ENCODE measurements at places on chromosomes 6 and 20.

GRCh38 chr20:58374906-58375758, 13.9 kb upstream of the VAPB start:
- DNase-seq, result no peak

GRCh38 chr6:44119704-44120262, 7.5 kb downstream of the MRPL14 start:
- no peak for DNase-seq

- no peak for DNase-seq
Observed at GRCh38 chr6:119480961-119481497, 131.5 kb upstream of the MAN1A1 start.

GRCh38 chr6:118774581-118774980, 119.4 kb upstream of the ASF1A start:
- no peak for DNase-seq

DNA sequence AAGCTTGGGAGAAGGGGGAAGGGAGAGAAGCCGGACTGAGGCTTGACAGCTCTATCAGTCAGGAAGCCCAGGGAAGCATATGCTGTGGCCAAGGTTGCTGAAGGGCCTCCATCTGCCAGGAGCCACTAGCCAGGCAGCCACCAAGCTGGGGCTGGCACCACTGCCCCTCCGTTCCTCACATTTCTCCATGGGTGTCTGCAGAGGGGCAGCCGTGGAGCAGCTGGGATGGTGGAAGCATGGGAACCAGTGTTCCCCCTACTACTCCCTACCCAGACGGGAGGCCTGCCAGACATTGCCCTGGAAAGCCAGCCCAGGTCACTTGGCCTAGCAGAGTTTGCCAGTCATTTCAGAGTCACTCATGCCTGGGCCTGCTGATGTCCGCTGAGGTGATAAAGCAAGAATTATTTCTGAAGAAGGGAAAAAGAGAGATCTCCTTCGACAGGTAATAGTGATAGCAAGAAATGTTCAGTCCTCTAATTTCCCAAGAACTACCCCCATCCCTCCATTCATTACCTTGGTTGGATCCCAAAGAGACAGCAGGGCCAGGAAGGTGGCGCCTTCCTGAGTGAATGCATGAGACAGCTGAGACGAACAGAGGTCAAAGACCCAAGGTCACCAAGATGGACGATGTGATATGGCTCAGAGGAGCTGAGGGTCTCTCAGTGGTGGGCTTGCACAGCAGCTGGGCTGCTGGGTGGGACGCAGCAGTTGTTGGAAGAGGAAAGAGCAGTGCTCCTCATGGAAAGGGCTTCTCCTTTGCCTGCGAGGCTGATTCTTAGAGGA, 21.9 kb downstream of the SNPH start:
- no peak for DNase-seq

GRCh38 chr20:1437235-1437904, 29.3 kb downstream of the NSFL1C start:
- DNase-seq, result peak; percentile 43

GRCh38 chr6:45504947-45505346, 127.2 kb upstream of the SUPT3H start:
- no peak for DNase-seq
